ENCODE measurements at places on chromosomes 12 and 14.

DNA sequence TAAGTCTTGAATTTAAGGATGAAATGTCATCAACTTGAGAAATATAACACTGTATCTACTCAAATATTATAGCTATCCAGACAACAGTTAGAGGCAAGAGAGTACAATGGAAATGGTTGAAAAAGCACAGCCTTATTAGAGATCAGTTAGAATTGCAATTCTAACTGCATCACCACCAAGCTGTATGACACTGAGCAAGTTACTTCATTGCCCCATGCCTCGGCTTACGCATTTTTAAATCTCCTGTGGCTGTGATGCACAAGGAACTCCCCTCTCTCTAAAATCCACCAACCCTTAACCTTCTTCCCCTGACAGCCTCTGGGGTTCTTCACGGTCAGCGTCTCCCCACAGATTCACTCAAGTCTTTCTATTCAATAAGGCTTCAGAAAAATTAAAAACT lies 75.1 kb downstream of the MED13L start:
- no peak for DNase-seq

GRCh38 chr14:21436567-21437062 lies 19.3 kb downstream of the CHD8 start:
- DNase-seq, result no peak

DNA sequence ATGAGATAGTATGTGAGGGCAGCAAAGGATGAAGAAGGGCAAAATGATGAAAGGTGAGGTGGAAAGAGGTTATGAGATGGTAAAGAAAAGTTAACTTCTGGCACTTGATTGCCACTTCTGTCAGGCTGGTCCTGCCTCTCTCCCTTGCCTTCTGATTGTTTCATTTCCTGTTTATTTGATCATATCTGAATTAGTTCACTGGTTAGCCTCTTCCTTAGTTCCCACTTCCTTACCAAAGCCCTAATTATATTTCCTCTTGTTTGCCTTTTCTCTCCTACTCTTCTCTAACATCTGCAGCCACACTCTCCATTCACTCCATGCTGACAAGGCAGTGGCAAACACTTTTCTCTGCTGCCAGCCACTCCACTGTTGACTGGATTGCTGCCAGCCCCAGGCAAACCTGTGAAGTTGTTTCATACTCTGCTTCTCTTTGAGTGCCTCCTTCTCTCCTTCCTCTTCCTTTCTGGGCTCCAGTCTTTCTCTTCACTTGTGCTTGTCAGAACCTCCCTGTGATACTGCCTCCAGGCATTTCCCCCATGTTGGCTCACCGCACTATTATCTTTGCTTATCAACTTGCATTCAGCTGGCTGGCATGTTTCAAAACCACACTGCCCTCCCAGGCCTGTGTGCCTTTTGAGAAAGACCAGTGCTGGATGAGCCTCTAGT lies 8.1 kb downstream of the PNP start:
- DNase-seq, result peak; percentile 69

DNA sequence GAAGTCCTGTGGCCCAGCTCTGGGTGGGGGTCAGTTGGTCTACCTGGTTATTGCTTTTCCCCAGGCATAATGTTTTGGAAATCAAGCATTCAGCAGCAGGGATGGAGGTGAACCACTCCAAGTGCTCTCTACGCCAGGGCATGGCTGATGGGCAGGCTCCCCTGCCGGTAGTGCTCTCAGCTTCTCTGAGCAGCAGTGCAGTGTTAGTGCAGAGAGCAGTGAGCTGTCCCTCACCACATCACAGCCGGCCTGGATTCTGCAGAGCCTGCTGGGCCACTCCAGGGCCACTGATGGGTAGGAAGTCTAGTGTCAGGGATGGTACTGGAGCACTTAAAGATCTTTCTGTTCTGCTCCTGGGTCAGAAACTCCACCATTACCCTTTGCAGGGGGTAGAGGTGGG lies 151.1 kb downstream of the CALM1 start:
- peak; percentile 20 for DNase-seq

DNA sequence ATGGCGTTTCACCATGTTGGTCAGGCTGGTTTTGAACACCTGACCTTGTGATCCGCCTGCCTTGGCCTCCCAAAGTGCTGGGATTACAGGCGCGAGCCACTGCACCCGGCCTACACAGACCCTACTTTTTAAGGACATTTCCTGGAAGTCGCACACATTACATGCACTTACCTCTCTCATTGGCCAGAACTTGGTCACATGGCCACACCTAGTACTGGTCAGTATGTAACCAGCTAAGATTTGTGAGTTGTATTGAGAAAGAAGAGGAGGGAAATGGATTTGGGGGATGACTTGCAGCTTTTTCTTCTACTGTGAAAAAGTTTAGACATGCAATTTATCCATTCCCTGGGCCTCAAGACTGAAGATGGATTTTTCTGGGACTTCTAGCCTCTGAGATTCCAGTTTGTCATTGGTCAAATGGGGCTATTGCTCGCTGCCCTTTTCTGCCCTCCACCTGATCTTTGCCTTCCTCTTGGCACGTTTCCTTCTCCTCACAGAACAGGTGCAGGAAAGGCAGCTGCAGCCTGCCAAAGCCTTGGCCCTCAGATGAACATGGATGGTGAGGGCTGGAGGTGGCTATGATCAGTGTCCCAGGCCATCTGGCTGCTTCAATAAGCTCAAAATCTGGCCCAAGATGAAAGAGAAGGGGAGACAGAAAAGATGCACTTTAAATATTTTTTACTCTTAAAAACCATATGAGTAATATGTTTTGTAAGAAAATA lies 7.1 kb upstream of the ZDHHC22 start:
- no peak for DNase-seq

DNA sequence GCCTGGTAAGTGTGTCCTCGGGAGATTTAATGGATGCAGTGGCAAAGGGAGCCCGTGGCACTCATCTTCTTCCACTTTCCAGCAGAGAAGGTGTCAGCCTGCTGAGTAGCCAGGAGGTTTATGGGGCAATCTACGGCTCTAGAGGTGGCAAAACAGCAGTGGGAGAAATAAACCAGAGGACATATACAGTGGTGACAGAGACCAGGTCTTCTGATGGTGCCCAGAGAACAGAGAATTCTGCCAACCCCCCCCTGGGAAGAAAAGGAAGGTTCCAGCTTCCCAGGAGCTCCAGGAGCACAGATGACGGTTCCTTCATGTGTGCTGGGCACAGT lies 43.0 kb downstream of the SMIM41 start:
- no peak for DNase-seq

- no peak for DNase-seq
Measured at GRCh38 chr12:133203344-133204263, 22.3 kb downstream of the ZNF268 start.

DNA sequence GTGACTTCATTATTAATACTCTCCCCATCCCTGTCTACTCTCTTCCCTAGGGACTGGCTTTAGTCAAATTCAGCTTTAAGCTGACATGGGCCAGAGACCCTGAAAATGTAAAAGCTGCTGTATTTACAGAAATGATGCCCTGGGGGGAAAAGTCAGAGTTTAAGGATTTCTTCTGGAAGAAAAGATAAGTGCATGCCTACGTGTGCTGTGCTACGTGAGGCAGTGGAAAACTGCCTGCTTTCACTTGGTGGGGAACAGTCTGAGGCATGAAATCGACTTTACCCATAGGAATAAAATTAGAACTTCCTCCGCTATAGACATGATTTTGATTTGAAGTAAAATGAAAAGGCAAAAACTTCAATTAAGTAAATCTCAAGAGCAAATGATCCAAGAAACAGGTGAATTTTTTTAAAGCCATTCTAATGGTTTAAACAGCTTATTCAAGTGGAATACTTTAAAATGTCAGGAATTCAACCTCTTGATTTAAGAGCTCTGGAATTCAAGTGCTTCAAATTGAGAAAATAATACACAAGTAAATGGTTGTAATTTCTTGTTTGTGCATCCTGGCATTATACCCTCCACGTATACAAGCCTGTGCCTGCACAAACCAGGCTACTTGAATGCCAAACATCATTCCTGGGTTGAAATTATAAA lies 168.5 kb downstream of the FOXN3 start:
- no peak for DNase-seq

DNA sequence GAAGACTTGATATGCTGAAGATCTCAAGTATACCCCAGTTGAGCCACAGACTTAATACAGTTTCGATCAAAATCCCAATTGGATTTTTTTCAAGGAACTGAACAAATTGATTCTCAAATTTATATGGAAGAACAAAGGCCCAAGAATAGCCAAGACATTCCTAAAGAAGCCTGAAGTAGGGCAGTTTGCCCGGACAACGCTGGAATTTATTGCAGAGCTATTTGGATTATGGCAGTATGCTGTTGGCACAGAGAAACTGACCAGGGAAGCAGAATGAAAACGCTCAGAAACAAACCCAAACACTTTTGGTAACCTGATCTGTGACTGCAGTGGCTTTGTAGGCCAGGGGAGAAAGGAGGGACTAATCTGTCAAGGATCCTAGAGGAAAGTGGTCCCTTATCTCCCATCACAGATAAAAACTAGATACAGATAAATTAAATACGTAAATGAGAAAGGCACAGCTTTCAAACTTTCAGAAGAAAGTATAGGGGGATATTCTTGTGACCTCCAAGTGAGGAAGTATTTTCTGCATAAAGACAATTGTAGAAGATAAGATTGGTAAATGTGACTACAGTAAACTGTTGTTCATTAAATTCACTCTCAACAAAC lies 35.9 kb upstream of the GSC start:
- no peak for DNase-seq

- no peak for DNase-seq
Measured at GRCh38 chr12:4311776-4312175, 9.2 kb upstream of the TIGAR start.

DNA sequence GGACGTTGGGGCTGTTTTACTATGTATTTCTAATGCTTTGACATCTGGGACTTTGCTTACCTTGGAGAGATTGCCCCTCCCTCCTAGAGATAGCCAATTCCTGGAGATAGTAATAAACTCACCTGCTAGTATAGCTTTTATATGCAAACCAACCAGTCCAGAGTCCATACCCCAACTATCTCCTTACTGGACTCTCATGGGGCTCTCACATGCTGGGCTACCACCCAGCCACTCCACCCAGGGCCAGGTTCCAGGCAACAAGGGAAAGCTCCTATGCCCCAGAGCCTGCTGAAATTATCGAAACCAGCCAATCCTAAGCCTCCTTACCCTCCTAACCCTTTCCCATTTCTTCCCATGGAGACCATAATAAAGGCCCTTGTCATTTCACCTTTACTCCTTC lies 25.5 kb upstream of the MGP start:
- no peak for DNase-seq

DNA sequence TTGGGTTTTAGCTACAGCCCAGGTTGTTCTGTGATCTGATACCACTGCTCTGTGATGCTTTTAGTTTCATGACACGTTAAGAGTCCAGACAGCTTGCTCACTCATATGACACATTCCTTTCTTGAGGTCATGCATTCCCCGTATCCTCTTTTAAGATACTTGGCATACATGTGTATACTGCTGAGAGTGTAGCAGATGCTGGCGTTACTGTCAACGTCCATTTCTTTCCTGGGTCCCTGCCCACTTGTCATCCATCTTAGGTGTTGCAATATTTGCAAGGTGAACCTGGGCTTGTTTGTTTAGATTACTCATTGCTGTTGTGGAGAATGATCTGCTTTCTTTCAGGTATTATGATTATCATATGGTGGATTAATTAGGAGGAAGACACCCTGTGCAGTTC lies 9.1 kb upstream of the EMP1 start:
- DNase-seq, result no peak

GRCh38 chr12:98763656-98764055 lies 118.6 kb downstream of the APAF1 start:
- no peak for DNase-seq

- no peak for DNase-seq
Measured at GRCh38 chr14:44640416-44640815, 133.3 kb upstream of the FSCB start.

- no peak for DNase-seq
Measured at GRCh38 chr14:65168840-65169239, 66.5 kb upstream of the MAX start.

GRCh38 chr12:4468994-4469393 lies 23.4 kb upstream of the FGF6 start:
- DNase-seq, result no peak

- DNase-seq, result no peak
Measured at GRCh38 chr12:121893961-121894460, 5.4 kb downstream of the PSMD9 start.

- peak; percentile 58 for DNase-seq
Measured at GRCh38 chr14:32939254-32940065, 781 bp downstream of the NPAS3 start.

DNA sequence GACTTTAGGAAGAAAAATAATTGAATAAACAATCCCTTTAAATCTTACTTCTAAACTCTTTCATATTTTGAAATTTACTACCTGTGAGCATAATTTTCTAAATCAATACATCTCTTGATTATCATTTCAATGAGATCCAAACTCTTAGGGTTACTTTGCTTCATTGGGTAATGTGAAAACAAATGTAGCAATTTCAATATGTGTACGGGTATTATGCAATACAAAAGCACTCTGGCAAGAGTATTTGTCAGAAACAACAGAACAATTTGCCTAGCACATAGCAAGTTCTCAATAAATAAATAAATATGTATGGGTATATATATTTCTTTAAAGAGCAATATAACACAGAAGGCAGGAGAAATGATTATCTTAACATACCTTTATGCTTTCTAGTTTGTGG lies 77.1 kb downstream of the PLEKHG7 start:
- DNase-seq, result no peak

GRCh38 chr12:130458341-130458740 lies 120.7 kb downstream of the PIWIL1 start:
- DNase-seq, result no peak

- DNase-seq, result no peak
Measured at GRCh38 chr14:85978582-85979250, 448.8 kb downstream of the FLRT2 start.

DNA sequence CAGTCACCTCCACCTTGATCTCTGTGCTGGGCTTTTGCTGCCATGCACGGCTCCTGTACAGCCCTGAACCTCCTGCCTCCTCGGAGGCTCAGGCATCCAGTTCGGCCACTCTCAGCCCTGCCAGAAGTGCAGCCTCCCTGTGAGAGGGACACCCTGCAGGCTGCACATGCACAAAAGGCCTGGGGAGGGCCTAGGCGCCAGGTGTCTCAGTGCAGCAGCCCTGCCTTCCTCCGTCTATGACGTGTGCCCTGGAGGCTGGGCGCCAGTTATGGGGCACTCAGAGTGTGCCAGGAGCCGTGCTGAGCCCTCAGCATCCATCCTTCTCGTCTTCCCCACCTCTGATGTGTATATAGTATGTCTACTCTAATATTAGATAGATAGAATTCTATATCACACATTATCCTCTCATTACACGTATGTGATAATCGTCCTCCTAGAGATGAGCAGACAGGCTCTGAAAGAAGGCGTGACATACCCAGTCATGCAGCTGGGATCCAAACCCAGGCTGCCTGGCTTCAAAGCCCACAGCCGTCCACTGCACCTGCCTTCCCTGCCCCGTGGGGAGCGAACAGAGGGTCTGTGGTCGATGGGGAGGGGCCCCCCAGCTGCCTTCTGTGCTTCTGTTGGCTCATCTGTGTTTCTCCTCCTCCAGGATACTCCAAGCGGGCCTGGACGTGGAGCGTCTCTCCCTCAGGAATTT lies 101.1 kb downstream of the B4GALNT3 start:
- no peak for DNase-seq
